ENCODE measurements at places on chromosomes 2 and 18.

DNA sequence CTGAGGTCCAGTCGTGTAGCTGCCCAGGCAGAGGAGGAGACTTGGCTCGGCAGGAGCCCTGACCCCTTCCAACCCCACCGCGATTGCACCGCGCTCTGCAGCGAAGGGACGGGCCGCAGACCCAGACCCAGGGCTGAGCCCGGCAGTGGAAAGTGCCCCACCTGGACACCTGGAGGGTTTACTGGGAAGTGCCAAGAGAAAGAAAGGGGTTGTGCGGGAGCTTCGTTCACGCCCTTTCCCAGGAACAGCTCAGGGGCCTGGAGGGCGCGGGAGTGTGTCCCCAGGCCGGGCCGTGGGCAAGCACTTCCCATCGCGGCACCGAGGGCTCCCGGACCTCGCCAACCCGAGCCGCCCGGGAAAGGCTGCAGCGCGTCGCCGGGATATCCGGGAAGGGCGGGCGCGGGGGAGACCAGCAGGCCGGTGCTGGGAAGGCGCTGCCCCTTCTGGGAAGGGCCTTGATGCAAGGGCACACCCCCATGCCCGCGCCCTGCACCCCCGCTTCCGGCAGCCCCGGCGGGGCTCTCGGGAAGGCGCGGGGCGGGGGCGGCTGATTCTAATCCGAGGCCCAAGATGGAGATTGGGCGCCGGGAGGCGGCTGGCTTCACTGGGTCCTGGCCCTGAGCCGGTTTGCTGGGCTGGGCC lies 36.1 kb upstream of the MRPL33 start:
- DNase-seq: peak; percentile 86

DNA sequence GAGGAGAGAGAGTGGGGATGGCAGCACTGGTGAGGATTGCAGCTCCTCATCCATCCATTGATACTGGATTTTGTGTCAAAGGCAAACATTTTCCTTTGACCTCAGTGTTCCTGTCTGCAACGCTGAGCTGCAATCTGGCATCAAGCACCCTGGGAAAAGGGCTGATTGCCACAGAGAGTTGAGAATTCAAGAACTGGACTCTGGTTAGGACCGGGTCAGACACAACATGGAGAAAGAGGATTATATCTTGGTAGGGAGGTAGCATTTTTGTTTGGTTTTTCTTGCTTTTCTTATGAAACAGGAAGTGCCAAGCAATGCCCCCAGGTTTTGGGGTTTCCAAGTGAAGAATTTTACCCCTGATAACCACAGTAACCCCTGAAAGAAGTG lies 81.9 kb upstream of the PKDCC start:
- DNase-seq: peak; percentile 12

- no peak for DNase-seq
Observed at GRCh38 chr18:23092121-23092520, 43.2 kb upstream of the CABLES1 start.

DNA sequence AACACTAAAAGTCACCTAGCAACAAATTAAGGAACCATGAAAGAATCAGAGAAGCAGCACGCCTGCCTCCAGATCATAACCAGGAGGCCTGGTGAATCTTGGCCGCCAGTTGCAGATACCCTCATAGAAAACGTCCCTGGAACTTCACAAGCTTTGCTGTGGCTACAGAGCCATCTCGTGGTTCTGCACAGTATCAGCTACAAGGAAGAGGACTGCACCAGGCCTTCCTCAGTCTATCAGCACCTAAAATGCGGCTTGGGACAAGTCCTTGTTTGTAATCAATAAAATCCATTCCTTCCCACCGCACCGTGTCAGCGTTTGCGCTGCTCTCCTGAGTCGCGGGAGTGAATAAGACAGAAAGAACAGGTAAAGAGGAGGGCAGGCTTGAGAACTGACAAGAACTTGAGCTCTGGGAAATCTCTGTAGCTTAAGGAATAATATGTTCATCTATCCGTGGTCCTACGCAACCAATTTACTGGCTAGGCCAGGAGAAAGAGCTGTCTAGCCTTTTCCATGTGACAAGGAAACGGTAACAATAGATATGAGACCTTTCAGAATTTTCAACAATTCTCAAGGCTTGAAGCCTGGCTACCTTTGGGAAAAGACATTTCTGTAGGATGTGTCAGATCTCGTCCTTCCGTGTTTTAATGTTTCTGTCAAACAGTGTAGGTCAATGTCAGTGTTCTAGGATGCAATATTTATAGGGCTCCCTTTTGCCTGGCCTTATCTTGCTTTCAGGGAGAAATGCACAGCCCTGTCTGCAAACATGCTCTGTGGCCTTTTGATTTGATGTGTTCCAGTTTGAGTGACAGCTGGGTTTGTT lies 128.5 kb upstream of the RAB12 start:
- DNase-seq: peak; percentile 50

- no peak for DNase-seq
Observed at GRCh38 chr2:39225567-39225966, 18.2 kb downstream of the CDKL4 start.

GRCh38 chr18:36392979-36393287 lies 95.4 kb downstream of the FHOD3 start:
- no peak for DNase-seq

DNA sequence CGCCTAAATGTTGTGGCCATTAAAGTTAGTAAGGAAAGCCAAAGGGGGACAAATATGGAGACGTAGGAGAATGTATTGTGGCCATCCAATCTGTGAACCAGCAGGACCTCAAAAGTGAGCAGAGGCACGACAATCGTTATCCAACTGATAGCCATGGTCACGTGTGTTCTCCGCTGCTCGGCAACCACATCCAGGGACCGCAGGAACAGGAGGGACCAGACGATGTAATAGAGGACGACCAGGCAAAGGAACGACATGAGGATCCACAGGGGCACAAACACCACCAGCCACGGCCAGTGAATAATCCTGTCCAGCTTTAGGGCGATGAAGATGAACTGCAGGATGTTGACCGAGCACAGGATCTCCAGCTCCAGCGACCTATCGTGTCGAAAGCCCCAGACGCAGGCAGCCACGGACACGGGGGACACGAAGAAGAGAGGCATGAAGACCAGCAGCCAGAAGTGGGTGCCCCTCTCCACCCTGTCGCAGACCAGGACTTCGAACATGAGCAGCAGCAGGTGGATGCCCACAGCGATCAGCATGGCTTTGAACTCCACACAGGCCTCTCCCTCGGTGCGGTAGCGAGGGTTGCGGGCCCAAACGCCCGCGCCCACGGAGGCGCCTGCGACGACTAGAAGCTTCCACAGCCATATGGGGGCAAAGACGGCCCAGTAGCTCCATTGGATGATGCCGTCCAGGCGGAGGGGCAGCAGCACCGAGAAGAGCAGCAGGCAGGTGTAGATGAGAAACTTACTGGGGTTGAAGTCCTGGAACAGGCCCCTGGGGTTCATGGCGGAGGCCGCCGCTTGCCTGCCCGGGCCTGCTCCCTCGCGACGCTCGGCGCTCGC lies 790 bp downstream of the TMEM185B start:
- DNase-seq: no peak

- no peak for DNase-seq
Observed at GRCh38 chr18:21826641-21827302, 86.2 kb downstream of the MIB1 start.

DNA sequence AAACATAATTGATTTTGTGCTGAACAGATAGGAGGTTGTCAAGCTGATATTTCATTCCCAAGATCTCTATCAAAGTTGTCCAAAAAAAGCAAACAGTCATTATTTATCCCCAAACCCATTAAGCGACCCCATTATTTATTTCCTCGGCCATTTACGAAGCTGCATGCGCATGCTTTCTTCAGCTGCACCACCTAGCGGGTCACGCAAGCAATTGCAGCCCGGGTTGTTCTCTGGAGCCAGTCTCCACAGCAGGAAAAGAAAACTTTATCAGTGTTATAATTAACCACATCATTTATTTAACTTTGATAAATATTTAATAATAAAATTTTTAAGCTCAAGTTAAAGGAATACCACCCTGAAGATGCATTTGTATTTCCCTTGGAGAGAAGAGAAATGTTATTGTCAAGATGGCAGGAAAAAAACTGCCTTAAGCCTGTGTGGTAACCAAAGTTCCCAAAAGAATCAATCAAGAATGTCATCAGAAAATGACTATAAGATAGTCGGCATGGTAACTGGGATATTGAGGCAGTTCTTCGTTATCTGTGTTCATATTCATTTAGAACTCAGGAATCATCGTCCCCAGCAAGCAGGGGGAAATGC lies 304.7 kb downstream of the FBXO15 start:
- peak; percentile 50 for DNase-seq

DNA sequence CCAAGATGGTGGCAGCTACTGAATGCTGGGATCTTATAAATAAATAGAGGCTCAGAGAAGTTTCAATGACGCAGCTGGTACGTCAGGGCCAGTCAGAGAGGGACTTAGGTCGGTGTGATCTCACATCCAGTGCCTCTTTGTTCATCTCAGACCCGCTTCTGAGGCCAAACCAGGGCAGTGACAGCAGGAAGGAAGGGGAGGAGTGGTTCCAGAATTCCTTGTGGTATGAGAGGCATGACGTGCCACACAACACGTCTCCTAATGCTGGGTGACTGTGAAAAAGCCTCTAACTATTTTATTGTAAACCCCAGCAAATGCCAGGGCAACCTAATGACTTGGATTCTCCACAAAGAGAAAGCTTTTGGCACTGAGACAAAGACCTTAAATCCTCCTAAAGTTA lies 423.3 kb downstream of the LPIN1 start:
- no peak for DNase-seq

DNA sequence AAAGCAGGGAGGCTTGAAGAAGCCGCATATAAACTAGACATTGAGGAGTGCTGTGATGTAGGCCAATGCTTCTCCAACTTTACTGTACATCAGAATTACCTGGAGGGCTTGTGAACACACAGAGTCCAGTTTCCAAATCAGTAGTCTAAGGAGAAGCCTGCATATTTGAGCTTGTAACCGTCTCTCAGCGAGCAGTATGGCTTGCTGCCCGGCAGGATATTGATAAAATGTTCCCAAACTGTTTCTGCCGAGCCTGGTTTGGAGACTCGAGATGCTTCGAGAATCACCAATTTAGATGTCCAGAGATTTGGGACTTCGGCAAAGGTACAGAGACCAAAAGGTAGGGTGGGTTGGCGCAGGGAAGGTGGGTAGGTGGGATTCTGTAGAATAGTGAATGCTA lies 11.0 kb upstream of the RAB31 start:
- DNase-seq: no peak

DNA sequence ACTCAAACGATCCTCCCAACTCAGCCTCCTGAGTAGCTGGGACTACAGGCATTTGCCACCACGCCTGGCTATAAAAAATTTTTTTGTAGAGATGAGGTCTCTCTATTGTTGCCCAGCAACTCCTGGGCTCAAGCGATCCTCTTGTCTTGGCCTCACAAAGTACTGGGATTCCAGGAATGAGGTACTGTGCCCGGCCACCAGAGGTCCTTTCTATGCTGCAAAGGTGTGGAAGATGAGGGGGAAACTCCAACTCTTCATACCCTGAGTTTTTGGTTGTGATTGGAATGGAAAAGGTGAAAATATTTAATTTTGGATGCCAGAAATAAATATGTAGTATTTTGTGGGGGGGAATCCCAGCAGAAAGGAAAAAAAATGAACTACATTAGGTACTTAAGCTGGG lies 36.0 kb downstream of the MRPL33 start:
- peak; percentile 57 for DNase-seq

GRCh38 chr2:189379731-189380261 lies 61.5 kb upstream of the WDR75 start:
- peak; percentile 29 for DNase-seq

GRCh38 chr2:215271446-215271845 lies 40.4 kb upstream of the ATIC start:
- DNase-seq: no peak

DNA sequence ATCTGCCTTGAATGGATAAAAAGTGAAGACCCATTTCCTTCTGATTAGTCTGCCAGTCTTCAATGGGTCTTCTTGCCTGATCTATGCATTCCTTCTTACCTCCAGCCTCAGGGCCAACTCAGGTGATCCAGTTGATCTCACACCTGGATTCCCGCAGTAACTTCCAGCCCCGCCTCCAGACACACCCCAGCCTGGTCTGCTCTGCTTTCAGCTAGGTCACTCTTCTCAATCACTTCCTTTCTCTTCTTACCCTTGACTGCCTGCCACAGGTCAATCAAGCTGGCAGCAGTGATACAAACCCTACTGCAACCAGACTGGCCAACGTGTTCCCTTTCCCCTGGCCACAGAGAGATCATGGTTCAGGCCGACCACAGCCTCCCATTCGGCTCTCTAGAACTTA lies 263.6 kb downstream of the ZNF516 start:
- no peak for DNase-seq

DNA sequence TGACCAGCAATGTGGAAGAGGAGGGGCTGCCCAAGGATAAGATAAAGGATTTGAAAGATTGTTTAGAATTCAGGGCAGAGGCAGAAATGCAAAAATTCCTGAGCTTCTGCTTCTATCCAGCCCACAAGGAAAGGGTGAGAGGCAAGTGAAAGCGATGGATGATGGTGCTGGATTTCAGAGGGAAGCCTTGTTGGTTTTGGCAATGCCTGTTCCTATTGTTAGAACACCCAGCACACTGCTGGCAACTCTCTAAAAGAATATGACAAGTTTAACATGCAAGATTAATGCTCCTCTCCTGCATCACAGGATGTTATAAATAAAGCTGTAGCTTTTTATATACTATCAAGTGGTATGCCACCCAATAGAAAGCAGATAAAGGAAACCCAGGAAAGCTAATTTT lies 92.6 kb downstream of the ZNF385B start:
- no peak for DNase-seq

DNA sequence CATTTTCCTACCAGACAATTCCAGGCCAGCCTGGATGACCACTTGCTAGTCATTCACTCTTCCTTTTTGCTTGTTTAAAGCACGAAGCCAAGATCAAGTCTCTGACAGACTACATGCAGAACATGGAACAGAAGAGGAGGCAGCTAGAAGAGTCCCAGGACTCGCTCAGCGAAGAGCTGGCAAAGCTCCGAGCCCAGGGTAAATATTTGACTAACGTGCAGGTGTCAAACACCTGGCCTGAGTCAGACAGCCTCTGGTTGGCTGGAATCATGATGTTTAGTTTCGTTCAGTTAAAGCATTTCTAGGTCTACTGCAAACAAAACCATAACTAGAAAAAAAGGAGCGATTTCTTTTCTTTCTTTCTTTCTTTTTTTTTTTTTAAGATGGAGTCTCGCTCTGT lies 44.2 kb upstream of the LYPD6B start:
- no peak for DNase-seq

DNA sequence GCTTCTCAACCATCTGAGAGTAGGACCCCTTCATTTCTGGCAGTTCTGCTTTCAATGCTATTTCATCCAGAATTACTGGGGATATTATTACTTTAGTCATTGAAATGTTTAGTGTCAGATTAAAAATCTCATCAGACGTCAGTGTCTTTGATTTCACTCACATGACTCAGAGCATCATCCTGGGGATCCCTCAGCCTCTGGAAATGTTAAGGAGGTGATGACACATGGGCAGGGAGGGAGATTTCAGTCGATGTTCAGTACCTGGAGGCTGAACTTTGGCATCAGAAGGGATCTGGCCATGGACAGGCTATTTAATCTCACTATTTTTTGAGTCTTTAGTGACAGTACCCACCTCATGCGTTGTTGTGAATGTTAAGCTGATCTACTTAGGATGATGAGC lies 39.1 kb downstream of the OSBPL6 start:
- no peak for DNase-seq
